ENCODE measurements at places on chromosomes 12 and 14. TPM values are rescaled to one million over a fixed set of nuclear protein-coding genes. Genes with fewer than 3 reads are reported as not detected.

Gene CLEC2A
- total RNA-seq, result 1.1 TPM

Gene RPGRIP1
- total RNA-seq, result 32.9 TPM

Gene ANKS1B
- total RNA-seq, result 83.8 TPM

Gene LRCOL1
- 0.66 TPM for total RNA-seq
